ENCODE measurements at places on chromosomes 7 and 10.

DNA sequence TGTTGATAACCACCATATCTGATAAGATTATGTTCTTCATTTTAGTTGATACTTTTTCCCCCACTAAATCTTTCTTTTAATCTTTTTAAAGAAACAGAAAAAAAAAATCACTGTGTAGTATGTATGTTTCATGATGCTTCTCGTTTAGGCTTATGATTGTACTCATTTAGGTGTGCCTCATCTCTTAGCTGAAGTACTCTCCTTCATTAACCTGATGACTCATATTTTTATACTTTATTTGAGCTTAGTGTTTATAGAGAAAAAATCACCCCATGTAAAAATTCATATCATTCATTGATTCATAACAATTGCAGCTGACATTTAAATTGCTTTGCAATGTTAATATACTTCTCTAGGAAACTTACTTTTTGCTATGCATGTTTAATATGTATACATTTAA, 158.9 kb downstream of the MLLT10 start:
- DNase-seq: no peak

GRCh38 chr10:29140151-29140550, 148.7 kb upstream of the LYZL1 start:
- DNase-seq: no peak

GRCh38 chr7:33248671-33249070, 119.3 kb downstream of the BBS9 start:
- DNase-seq: no peak

DNA sequence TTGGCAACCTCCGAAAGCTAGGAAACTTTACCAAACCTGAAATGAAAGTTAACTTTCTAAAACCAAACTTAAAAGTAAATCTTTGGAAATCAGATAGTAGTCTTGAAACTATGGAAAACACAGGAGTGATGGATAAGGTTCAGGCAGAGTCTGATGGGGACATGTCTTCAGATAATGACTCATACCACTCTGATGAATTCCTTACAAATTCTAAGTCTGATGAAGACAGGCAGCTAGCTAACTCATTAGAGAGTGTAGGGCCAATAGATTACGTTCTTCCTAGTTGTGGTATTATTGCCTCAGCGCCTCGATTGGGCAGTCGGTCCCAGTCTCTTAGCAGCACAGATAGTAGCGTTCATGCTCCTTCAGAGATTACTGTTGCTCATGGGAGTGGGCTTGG, 45.9 kb downstream of the MCMBP start:
- no peak for DNase-seq

DNA sequence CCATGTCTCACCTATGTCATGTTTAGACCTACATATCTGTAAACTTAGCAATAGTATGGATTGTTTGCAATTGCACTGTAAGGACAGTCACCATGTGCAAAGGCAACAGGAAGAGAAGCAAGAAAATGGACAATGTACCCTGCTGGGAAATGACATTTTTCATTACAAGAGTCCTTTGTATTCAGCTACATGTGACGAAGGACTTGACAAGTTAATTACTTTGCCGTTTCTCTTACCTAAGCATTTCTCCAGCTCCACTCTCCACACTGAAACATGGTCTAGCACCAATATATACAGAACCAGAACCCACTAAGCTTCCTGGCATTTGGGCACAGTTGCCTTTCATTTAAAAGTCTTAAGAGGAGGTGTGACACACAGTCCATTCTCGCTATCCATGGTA, 76.6 kb upstream of the PFKP start:
- DNase-seq: no peak

GRCh38 chr10:62778125-62778524, 26.4 kb upstream of the ADO start:
- no peak for DNase-seq

DNA sequence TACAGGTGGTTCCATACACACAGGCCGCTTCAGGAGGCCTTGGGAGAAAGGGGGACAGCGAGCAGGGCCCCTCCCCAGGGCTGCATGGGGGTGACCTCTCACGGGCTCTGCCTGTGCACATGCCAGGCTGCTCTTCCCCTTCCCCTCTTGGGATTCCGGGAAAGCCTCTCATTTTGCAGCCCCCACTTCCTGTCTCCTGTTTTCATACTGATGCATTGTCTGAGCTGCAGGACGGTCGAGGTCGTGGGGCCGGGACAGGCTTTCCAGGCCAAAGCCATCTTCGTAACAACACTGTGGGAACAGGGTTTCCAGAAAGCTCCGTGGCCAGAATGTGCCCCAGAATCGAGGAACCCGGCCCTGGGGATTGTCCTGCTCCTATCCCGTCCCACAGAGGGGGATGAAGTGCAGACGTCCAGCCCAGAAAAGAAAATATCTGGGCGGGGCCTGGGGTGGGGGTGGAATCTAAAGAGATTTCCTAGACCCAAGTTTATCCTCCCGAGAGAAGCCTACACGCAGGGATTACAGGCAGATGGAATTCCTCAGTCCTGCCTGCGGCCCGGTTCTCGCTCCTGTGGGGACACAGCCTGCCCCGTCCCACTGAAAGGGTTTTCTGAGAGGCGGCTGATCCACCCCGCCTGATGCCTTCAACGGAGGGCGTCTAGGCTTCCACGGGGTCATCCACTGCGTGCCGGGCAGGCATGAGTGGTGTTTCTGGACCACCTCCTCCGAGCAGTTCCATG, 29.5 kb upstream of the DNAAF5 start:
- no peak for DNase-seq

DNA sequence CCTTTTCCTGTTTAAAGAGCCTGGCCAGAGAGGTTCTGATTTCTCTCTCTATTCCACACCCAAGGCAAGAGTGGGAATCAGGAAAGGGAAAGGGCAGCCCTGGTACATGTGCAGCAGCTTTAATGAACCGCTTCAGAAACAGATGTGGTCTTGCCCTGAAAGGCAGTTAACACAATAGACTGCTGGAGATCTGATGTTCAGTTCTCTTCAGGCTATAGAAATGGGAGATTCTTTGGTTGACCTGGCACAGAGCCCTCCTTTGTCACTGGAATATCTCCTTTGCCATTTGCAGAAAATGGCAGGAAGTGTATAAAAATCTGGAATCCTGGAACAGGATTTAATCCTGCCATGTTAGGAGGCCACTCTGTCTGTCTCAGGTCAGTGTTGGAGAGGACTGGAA, 36.3 kb upstream of the EXOC6 start:
- no peak for DNase-seq

DNA sequence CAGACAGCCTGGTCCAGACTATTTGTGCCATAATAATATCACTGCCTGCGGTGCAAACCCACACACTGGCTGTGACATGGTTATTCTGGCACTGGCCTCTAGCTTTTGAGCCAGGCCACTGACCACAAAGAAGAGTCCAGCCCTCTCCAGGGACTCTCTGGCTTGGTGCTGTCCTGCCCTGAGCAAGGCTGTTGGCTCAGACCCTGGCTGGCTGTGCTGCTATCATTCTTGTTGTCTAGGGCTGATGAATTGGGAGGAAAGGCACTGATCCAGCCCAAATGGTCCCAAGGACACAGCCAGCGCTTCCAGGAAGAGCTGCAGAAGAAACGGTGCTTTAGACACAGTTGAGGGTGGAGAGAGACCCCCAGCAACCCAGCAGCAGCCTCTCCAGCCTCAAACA, 80.8 kb downstream of the TMEM130 start:
- DNase-seq: no peak

- no peak for DNase-seq
Observed at GRCh38 chr7:28114056-28114455, 66.5 kb downstream of the JAZF1 start.

GRCh38 chr10:33335801-33336581, 1.5 kb upstream of the NRP1 start:
- peak; percentile 39 for DNase-seq

DNA sequence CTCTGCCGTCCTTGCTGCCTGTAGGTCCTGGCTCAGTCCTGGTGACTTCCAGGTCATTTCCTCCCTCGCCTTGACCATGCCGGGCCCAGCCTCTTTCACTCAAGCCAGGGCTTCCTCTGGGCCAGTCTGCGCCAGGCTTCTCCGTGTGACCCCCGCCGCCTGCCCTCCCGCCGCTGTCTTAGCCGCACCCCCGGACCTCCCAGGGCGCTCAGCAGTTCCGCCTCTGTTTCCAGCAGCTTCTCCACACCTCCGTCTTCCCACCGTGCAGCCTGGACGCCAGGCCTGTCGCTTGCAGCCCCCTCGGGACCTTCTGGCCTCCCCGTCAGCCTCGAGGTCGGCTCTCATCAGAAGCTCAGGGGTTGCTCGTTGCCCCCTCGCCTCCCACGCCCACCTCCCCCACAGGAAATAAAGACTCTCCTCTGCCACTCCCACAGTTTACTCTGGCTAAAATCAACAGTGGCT, 123.0 kb upstream of the FZD8 start:
- no peak for DNase-seq

- no peak for DNase-seq
Observed at GRCh38 chr7:99839287-99840021, 11.6 kb downstream of the CYP3A43 start.

DNA sequence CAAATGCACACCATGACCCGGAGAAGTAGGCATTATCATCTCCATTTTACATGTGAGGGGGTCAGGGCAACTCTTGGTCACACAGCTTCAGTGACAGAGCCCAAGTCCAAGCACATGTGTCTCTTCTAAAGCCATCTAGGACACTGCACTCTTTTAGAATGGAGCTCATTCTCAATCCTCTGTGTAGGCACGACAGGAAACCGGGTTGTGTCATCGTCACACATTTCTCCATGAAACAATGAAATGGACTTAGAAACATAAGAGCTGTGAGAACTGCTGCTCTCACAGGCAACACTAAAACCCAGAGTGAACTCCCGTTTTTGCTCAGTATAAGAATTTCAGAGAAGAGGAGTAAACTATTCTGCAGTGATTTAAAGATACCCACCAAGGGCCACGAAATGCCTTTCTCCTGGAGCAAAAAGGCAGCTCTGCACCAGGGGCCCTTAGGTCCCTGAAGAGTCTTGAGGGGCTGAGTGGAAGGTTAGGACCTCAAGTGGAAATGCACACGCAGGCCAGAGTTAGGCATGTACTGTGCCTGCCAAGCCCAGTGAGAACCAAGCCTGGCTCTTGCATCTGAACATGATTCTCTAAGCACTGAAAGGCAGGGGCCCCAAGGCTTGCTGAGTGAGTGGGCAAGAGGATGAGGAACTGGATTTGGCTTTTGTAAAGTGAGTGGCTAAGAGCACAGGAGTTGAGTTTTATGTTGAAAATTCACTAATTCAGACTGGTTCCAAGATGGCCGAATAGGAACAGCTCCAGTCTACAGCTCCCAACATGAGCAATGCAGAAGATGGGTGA, 13.3 kb downstream of the ALOX5 start:
- no peak for DNase-seq

- DNase-seq: no peak
Observed at GRCh38 chr10:105358911-105359310, 717.8 kb downstream of the SORCS3 start.

- no peak for DNase-seq
Observed at GRCh38 chr7:82172881-82173280, 270.7 kb downstream of the CACNA2D1 start.

DNA sequence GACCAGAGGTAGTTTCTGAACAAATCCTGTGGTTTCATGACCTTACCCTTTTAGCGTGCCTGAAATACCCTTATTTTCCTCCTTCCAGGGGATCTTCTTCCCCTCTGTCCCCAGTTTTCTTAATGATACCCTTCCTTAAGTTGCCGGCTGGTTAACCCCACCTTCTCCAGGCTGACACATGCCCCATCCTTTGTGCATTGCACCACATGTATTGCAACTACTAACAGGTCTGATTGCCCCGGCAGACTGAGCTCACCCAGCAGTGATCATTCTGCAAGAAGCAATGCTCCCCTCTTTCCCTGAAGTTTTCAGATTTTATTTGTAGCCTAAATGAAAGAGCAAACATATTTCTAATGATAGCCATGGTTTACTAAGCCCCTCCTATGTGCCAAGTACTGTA, 108.2 kb downstream of the HIP1 start:
- no peak for DNase-seq

GRCh38 chr10:123995461-123996131, 97.8 kb downstream of the CHST15 start:
- DNase-seq: peak; percentile 90

GRCh38 chr10:18616337-18616736, 35.0 kb downstream of the NSUN6 start:
- no peak for DNase-seq

DNA sequence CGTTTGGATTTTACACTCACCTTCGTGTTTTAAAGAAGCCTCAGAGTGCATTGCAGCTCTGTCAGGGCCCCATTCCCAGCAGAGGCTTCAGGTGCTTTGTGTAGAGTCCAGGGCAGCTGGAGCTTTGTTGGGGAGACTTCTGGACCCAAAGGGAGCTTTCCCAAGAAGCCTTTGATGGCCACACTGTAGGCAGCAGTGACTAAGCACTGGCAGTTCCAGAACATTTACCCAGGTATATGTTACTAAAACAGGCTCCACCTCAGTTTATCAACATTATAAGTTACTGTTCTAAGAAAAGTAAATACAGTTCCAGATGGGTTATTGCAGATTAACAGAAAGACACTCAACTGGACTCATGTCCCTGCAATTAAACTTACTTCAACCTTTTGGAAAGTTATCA, 66.8 kb downstream of the LANCL2 start:
- no peak for DNase-seq

GRCh38 chr10:21159669-21160068, 262.6 kb upstream of the NEBL start:
- no peak for DNase-seq

DNA sequence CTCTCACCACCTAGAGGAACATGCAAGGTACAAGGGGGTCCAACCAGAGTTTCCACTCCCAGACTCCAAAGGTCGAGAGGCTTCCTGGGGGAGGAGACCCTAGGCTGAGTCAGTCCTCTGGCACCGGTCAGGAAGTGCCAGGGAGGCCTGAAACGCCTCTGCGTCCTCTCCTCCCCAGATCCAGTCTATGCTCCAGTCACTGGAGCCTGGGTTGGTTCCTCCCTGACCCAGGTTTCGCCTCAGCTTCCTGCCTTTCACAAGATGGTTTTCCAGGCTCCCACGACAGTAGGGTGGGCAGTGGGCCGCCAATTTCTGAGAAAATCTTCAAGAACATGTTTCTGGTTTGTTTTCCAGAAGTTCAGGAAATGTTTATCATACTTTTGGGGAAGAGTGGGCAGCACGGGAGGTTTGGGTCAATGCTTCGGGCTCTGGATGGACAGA, 30.0 kb downstream of the DUSP5 start:
- no peak for DNase-seq

- DNase-seq: no peak
Observed at GRCh38 chr10:97580421-97581367, 3.5 kb upstream of the HOGA1 start.

GRCh38 chr7:159108491-159108890, 36.2 kb downstream of the VIPR2 start:
- DNase-seq: no peak

All from HFFc6 (cell line).